ENCODE measurements at places on chromosomes 12 and 14.

DNA sequence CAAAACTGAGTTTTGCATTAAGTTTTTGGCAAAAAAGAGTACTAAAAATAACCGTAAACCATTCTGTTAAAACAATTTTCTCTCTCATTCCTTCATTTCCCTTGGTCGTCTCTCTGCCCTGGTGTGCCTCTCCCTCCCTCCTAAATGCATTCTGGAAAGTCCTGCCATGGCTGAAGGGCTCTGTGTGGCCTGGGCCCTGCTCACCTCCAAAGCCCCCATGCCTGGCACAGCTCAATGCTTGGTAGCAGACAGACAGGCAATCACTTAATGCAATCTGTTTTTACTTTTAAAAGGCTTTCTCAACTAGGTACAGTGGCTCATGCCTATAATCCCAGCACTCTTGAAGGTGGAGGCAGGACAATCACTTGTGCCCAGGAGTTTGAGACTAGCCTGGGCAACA lies 47.8 kb downstream of the CDC42BPB start:
- no peak for DNase-seq

GRCh38 chr14:24880689-24881088 lies 169.3 kb downstream of the STXBP6 start:
- DNase-seq = no peak

DNA sequence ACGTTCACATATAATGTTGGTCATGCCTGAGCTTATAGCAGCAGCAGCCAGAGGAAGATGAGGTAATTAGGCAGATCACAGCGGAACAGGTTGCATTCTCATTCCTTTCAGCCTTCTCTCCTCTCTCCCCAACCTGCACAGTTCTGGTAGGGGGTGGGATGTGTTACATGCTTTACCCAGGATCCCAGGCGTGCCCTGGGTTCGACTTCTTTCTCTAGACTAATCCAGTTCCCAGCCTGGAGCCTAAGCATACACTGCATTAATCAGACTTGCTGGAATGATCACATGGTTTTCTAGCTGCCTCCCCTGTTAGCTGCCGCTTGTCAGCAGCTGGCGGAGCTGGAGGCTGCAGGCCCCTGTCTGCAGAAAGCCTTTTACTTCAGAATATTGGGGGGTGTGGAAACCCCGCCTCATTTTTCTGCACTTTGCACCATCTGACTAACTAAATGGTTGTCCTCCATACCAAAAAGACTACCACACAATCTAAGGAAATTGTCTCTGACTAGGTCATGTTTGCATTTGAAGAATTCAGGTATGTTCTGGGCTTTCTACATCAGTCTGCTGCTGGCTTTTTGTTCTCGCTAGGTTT lies 46.0 kb upstream of the EVL start:
- DNase-seq = peak; percentile 44

GRCh38 chr12:64063121-64063520 lies 159.0 kb downstream of the KICS2 start:
- DNase-seq = no peak
